Myocyte (in vitro differentiated cells): ENCODE measurements at places on chromosomes 16 and 17. TPM values are rescaled to one million over a fixed set of nuclear protein-coding genes. Genes with fewer than 3 reads are reported as not detected.

DNA sequence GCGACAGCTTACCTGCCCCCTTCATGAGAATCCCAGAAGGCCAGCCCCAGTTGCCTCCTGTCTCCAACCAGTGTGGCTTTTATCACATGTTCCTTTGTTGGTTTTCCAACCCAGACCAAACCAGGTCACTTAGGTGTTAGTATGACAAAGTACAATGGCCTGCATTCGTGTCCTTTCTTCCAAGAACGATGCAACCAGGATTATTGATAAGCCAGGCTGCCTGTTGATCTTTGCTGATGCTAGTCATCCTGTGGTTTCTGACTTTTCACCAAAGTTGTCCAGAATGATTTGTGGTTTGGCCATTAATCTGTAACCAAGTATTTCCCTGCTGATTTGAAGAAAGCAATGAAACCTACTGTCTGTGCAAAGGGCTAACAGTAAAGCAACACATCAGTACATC, 191.4 kb downstream of the CYLD start:
- no peak for DNase-seq

- no peak for DNase-seq
Measured at GRCh38 chr16:57525761-57526160, 10.6 kb downstream of the CCDC102A start.

The ABCC12 gene
- 0.05 TPM in 1 of 2 replicates, not detected in the other for total RNA-seq

DNA sequence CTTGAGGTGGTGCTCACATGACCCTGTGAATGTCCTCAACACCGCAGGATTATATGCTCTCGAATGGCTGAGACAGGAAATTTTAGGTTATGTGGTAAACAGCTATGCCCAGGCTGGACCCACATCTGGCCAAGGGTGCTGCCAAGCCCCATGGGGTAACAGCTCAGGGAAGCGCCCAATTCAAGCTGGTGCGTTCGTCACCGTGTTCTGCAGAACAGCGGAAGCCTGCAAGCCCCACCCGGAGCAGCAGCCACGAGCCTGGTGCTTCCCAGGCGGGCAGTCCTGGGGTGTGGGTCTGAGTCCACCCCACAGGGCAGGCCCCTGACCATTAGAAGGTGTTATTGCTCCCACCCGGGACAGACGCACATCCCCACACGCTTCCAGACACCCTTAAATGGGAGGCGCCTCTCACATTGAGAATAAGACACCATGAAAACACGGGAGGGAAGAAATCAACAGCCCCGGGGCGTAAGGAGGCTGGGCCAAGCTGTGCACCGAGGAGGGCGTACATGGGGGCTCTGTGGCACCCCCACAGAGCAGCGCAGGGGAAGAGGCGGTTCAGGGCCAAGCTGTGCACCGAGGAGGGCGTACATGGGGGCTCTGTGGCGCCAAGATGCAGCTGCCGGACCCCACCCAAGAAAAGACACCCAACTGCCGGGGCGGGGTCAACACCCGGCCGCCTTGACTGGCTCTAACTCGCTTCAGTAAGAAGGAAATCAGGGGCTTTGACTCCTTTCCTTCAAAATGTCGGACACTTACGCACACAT, 2.9 kb upstream of the CYBA start:
- no peak for DNase-seq

GRCh38 chr17:75059369-75060345, 12.6 kb downstream of the KCTD2 start:
- DNase-seq: peak; percentile 89

DNA sequence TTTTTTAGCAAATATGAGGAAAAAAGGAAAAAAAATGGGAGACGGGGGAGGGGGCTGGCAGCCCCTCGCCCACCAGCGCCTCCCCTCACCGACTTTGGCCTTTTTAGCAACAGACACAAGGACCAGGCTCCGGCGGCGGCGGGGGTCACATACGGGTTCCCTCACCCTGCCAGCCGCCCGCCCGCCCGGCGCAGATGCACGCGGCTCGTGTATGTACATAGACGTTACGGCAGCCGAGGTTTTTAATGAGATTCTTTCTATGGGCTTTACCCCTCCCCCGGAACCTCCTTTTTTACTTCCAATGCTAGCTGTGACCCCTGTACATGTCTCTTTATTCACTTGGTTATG, 1.2 kb upstream of the TMEM88 start:
- DNase-seq: no peak

DNA sequence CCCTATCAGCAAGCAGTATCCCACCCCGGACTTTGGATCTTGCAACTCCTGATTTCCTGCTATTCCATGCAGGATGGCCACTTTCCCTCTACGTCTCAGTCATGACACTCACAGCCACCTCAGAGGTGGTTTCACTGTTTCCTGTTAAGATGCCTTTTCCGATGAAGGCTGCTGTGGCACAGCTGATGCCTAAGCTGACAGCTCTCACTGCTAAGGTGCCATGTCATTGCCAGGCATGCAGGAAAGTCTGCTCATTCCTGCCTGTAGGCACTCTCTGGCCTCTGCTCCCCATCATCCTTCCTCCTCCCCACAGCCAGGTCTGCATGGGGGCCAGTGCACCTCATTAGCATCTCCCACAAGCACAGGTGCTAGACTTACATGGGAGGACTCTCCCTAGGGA, 173.0 kb downstream of the CBLN1 start:
- DNase-seq: no peak

DNA sequence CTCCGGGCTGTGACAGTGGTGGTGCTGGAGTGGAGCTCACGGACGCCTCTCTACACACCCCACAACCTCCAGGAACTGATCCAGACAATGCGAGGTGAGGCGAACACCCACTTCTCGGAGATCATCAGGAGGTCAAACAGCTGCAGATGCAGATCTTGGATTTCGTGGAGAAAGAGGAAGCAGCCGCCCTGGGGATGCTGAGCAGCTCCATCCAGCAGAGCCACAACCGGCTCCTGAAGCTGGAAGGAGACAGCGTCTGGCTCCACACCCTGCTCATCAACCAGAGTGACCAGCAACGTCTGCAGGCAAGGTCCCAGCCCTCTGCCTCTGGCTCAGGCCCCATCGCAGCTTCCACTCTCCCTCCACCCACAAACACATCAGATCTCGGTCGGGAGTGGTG, 13.2 kb upstream of the SLC16A5 start:
- no peak for DNase-seq

GRCh38 chr16:81995651-81996050, 15.6 kb downstream of the SDR42E1 start:
- DNase-seq: no peak

GRCh38 chr17:74730491-74731346, 6.3 kb upstream of the RAB37 start:
- DNase-seq: no peak

The AGRP gene
- total RNA-seq: not detected in 2 replicates
